Stomach (tissue), 19 donors: ENCODE measurements at places on chromosomes 7 and 10.
A peak's percentile ranks its signal among the peaks of the same experiment; 100 is the strongest.

- H3K36me3 ChIP-seq: no peaks in the 10 kb centered on the region
- H3K27ac ChIP-seq: no peak overlapping the region
- no peak for DNase-seq
- no peaks in the 10 kb centered on the region for H3K27me3 ChIP-seq
These were observed 224.2 kb upstream of the LYZL1 start for GRCh38 chr10:29064680-29065079.

DNA sequence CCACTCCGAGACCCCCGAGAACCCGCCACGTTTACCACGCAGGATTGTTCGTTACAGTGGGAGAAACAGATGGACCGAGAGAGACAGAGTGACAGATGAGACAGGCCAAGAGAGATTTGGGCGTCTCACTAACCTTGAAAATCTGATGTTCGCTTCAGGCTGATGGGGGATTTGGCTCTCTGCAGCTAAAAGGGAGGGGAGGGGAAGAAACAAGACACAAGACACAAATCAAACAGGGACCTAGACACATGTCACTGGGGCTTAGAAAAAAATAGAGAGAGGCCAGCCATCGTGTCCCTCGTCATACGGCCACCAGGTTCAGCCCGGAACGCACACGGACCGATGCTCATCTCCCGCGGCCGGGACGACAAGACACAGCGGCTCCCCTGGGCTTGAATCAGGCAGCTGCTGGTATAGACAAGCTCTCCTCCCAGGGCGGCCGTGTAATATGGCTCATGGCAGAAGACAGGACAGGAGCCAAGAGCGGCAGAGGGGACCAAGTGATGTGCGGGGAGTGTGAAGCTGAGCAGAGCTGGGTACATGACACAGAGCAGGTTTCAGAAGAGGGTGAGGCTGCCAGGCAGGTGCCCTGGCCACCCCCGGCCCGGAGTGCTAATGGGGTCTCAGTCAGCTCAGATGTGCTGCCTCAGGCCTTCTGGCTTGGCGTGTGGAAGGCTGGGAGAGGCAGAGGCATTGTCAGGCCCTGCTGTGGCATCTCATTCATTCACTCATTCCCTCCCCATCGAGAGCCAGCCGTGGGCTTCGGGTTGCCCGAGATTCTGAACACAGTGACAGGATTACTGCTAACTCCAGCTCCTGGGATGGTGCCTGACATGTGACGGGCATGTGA is 88.5 kb upstream of the GNA12 start:
- H3K36me3 ChIP-seq: no peaks in the 10 kb centered on the region
- no peak for DNase-seq
- peaks cover 60% of the 10 kb centered on the region for H3K27me3 ChIP-seq
- no peak overlapping the region for H3K4me3 ChIP-seq
- H3K4me1 ChIP-seq: no peaks in the 10 kb centered on the region
- H3K27ac ChIP-seq: no peak overlapping the region

DNA sequence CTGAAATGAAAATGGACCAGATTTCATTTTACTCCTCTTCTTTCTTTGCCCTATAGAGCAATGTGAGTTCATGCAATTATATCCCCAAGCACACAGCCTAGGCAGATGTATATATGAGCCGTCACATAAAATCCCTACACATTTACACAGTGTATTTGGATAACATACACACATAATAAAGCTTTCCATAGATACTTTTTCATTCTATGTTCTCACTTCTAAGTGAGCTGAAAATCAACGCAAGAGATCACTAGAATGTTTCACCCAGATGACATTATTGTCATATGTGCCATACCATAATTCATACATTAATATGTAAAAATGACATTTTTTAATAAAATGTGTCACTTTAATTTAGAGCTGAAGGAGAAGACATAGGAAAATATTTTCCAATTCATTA is 129.4 kb downstream of the INHBA start:
- H3K27ac ChIP-seq: no peak overlapping the region
- DNase-seq: no peak
- no peak overlapping the region for H3K4me3 ChIP-seq
- H3K27me3 ChIP-seq: no peaks in the 10 kb centered on the region

GRCh38 chr7:7208520-7208919 is 26.2 kb downstream of the C1GALT1 start:
- H3K27ac ChIP-seq: no peak overlapping the region
- H3K36me3 ChIP-seq: no peaks in the 10 kb centered on the region
- no peaks in the 10 kb centered on the region for H3K27me3 ChIP-seq
- H3K4me3 ChIP-seq: no peak overlapping the region
- no peak for DNase-seq
- H3K4me1 ChIP-seq: no peaks in the 10 kb centered on the region

DNA sequence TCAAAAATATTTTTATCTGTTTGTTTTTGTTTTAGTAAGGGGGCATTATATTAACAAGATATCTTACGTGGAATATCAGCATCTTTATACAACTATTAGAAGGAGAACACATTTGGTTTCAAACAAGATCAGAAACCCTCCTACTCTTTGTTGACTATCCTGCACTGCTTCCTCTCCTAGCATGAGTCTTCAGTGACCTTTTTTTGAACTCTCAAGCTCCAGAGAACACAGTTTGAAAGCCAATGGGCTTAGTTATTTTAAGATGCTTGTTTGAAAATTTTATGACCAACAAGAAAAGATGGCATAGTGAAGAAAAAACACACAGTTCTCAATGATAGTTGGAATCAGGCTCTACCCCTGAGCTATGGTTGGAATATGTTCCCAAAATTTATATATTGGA is 37.2 kb upstream of the RTKN2 start:
- no peak for DNase-seq
- H3K4me3 ChIP-seq: no peak overlapping the region
- H3K36me3 ChIP-seq: no peaks in the 10 kb centered on the region
- no peaks in the 10 kb centered on the region for H3K4me1 ChIP-seq
- H3K27me3 ChIP-seq: no peaks in the 10 kb centered on the region
- no peak overlapping the region for H3K27ac ChIP-seq

DNA sequence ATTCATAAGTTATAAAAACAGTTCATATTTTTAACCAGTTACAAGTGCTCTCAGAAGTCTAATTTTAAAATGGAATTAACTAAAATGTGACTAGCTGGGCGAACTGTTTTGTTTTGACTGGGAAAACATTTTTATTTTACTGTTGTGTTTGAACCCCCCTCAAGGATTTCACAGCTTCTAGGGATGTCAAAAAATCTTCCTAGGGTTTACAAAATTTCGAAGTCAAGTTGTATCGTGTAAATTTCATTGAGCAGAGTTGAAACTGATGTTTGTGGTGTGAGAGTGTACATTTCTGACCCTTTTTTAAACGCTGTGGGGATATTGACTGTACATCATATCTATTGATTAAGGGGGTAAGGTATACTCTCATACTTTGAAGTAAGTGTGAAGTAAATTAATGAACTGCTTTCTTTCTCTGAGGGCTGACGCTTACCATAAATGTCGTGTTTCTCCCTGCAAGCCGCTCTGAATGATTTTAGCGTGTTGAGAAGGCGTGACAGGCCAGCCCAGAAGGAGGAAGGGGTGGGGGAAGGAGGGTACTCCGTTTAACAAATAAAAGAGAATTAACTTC is 1.8 kb upstream of the SP8 start:
- no peak overlapping the region for H3K4me3 ChIP-seq
- DNase-seq: no peak
- no peak overlapping the region for H3K27ac ChIP-seq
- H3K4me1 ChIP-seq: peaks cover 40% of the 10 kb centered on the region
- H3K36me3 ChIP-seq: no peaks in the 10 kb centered on the region

GRCh38 chr7:20244334-20245120 is 27.3 kb upstream of the MACC1 start:
- no peak overlapping the region for H3K4me3 ChIP-seq
- H3K27me3 ChIP-seq: no peaks in the 10 kb centered on the region
- H3K36me3 ChIP-seq: no peaks in the 10 kb centered on the region
- H3K4me1 ChIP-seq: no peaks in the 10 kb centered on the region
- no peak overlapping the region for H3K27ac ChIP-seq
- DNase-seq: no peak

- peaks cover 80% of the 10 kb centered on the region for H3K4me1 ChIP-seq
- H3K27me3 ChIP-seq: no peaks in the 10 kb centered on the region
- H3K27ac ChIP-seq: peak overlapping the region; percentile 82
These were observed 221.2 kb downstream of the FAM107B start for GRCh38 chr10:14553448-14553847.

GRCh38 chr7:131667699-131668098 is 111.3 kb upstream of the PODXL start:
- H3K27me3 ChIP-seq: no peaks in the 10 kb centered on the region
- no peak overlapping the region for H3K4me3 ChIP-seq
- no peak for DNase-seq
- H3K4me1 ChIP-seq: no peaks in the 10 kb centered on the region
- H3K27ac ChIP-seq: no peak overlapping the region

DNA sequence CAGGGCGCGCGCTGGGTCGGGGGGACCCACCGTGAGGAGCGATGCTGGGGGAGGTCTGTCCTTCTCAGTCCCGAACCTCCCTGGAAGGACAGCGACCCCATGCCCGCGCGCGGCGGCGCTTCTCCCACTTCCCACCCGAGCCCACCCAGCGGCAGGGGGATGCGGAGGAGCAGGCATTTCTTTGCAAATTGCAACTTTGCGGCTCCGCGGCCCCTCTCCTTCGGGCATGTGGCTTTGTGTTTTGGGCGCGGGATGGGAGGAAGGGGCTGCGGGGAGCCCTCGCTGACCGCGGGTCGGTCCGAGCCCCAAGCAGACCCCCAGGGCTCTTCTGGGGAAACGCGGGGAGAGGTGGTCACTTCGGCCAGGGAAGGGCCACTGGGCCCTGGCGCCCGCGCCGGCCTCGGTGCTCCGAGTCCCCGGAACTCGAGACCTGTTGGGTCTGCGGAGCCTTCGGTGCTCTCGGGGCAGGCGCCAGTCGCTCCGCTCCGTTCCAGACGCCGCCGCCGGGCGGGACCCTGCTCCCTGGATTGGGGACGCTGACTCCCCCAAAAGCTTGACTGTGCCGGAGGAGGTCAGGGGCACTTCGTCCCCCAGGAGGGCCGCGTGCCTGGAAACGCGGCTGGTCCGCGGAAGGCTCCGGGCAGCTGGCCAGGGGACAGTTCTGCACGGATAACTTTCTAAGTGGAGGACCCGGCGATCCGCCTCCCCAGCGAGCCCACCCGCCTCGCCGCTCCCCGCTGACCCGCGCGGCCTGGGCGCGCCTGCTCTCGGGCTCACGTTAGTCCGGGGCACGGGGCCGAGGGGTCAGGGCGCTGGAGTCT is 164.2 kb upstream of the DPP6 start:
- peak overlapping the region; percentile 45 for H3K4me3 ChIP-seq
- H3K4me1 ChIP-seq: no peaks in the 10 kb centered on the region
- H3K27me3 ChIP-seq: no peaks in the 10 kb centered on the region
- no peaks in the 10 kb centered on the region for H3K36me3 ChIP-seq

- peaks cover 49% of the 10 kb centered on the region for H3K4me1 ChIP-seq
- DNase-seq: peak; percentile 57
These were observed 1.0 kb downstream of the UBTD1 start for GRCh38 chr10:97499561-97500296.

GRCh38 chr10:16866541-16867275 is 49.5 kb upstream of the RSU1 start:
- no peak overlapping the region for H3K4me3 ChIP-seq
- no peak overlapping the region for H3K27ac ChIP-seq
- no peaks in the 10 kb centered on the region for H3K4me1 ChIP-seq
- H3K36me3 ChIP-seq: no peaks in the 10 kb centered on the region

DNA sequence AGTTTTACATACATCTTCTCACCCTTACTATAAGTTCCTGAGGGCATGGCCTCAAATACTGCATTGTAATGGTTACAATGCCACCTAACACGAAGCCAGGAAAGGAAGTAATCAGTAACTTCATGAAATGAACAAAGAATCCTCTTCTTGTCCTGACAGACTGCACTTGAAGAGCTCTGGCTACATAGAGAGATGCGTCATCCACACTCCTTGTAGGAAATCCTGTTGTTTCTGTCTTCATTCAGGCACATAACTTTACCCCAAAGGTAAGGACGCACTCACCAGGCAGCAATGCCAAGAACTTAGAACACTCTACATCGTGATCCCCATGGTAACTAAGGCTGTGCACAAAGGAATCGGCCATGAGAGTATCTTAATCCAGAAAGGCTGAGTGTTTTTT is 80.3 kb upstream of the ARID5B start:
- H3K27ac ChIP-seq: no peak overlapping the region
- no peaks in the 10 kb centered on the region for H3K27me3 ChIP-seq
- H3K4me1 ChIP-seq: peaks cover 5% of the 10 kb centered on the region
- no peak overlapping the region for H3K4me3 ChIP-seq
- no peak for DNase-seq

DNA sequence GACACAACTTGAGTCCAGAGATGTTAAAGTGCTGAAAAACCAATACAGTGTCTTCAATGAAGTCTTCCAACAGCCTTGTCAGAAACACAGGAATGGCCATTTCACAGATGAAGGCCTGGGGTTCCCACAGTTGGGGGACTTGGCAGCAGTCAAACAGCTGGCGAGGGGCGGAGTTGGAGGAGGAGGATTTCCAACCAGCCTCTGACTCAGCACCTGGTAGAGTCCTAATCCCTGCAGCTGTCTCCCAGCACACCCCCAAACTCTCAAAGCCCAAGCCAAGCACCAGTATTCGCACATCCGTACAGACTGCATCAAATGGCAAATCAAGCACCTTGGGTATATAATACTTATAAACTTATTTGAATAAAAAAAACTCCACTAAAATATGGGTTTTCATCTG is 28.0 kb downstream of the CTBP2 start:
- no peak overlapping the region for H3K27ac ChIP-seq
- H3K27me3 ChIP-seq: no peaks in the 10 kb centered on the region
- no peak for DNase-seq
- H3K4me3 ChIP-seq: no peak overlapping the region
- peaks cover 41% of the 10 kb centered on the region for H3K36me3 ChIP-seq

DNA sequence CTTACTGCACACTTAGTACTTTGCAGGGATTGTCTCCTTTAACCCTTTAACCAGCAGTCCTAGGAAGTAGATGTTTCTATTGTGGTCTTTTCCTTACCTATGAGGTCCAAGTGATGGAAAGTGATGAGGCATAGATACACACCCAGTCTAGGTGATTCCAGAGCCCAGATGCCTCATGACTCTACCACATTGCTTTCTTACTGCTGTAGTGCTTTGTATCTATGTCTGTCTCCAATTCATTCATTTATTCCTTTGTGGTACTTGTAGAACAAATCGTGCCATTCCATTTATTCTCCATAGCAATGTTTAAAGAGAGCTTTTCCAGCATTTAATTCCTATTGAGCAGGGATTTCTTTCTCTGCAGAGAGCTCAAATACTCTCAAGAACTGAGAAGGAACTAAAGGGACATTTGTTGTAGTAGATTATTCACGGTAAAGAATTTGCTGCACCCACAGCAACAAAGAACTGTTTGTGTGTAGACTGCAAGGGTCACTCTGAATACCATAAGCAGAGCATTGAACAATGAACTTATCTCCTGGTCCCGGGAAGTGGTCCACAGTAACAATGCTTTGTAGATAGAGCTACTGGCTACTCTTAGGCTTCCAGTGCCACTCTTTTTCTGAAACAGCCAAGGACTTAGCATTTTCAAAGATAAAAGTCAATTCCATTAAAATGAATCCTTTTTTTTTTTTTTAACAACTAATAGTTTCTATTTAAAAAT is 337.0 kb downstream of the PTEN start:
- no peak overlapping the region for H3K27ac ChIP-seq
- H3K27me3 ChIP-seq: no peaks in the 10 kb centered on the region
- DNase-seq: peak; percentile 62
- H3K36me3 ChIP-seq: no peaks in the 10 kb centered on the region

GRCh38 chr10:76453332-76453731 is 1021.9 kb downstream of the LRMDA start:
- no peaks in the 10 kb centered on the region for H3K4me1 ChIP-seq
- no peak overlapping the region for H3K27ac ChIP-seq
- H3K36me3 ChIP-seq: no peaks in the 10 kb centered on the region

GRCh38 chr10:111498560-111498959 is 421.7 kb downstream of the ADRA2A start:
- H3K27ac ChIP-seq: no peak overlapping the region
- H3K4me1 ChIP-seq: no peaks in the 10 kb centered on the region
- no peaks in the 10 kb centered on the region for H3K27me3 ChIP-seq
- DNase-seq: no peak
- H3K36me3 ChIP-seq: no peaks in the 10 kb centered on the region
